Left ventricle myocardium inferior (tissue), 1 donor: ENCODE measurements at places on chromosomes 2 and 18. TPM values are rescaled to one million over a fixed set of nuclear protein-coding genes. Genes with fewer than 3 reads are reported as not detected.

The SRD5A2 gene
- not detected for total RNA-seq

- H3K27ac ChIP-seq: no peak overlapping the region
- DNase-seq: no peak
- no peaks in the 10 kb centered on the region for H3K27me3 ChIP-seq
- H3K36me3 ChIP-seq: no peaks in the 10 kb centered on the region
Measured at GRCh38 chr18:42707080-42707479, 408.4 kb downstream of the RIT2 start.

DNA sequence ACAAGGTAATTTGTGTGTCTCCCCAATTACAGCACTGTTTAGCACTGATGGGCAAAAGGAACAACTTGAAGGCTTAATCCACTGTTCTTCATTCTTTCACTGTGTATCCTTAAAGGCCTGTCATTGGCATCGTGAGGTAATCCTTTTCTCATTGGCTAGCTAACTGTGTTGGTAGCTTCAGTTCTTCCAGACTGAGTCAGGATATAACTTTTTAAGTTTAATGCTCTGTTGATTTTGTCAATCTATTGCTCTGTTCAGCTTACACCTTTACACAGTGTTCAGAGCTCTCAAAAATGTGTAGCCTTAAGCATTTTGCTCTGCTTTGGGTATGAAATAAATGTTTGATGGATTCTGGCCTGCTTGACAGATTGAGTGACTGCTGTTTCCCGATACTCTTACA lies 148.2 kb downstream of the KIAA1328 start:
- no peak overlapping the region for H3K27ac ChIP-seq
- no peak overlapping the region for H3K4me3 ChIP-seq
- H3K4me1 ChIP-seq: no peaks in the 10 kb centered on the region
- H3K36me3 ChIP-seq: peaks cover 11% of the 10 kb centered on the region
- H3K27me3 ChIP-seq: no peaks in the 10 kb centered on the region

DNA sequence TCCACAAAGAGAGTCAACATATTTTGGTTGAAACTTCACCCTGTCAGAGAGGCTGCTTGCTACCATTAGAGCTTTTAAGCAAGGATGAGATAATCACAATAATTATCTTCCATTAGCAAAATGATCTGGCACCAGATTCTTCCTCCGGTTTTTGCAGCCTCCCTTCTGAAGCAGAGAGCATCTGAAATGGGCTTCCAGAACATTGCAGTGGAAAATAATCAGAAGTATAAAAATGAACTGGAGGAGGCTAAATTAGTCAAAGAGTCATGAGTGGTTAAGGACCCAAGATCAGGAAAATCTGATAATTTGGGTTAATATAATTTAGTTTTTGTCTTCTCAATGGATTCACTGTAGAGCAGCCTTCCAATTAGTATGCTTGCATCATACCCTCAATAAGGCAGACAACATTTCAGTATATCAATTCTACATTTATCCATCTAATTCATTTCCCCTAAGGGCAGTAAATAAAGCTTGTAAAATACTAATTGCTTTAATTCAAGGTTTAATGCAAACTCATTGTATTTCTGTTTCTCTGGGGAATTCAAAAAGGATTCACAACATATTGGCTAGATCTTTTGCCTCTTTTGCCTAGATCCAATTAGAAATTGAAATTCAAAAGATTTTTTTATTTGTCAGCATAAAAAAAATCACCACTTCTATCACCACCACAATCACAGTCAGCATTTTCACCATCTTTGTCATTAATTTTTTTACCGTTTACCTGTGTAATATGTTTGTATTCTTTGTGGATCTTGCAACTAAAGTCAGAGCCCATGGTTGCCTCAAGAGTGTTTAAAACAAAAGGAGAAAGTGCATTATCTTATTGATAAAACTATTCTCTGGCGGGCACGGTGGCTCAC lies 537.2 kb upstream of the DCC start:
- no peaks in the 10 kb centered on the region for H3K4me1 ChIP-seq
- H3K27ac ChIP-seq: no peak overlapping the region
- H3K4me3 ChIP-seq: no peak overlapping the region
- H3K36me3 ChIP-seq: no peaks in the 10 kb centered on the region
- no peaks in the 10 kb centered on the region for H3K27me3 ChIP-seq
- DNase-seq: no peak

DNA sequence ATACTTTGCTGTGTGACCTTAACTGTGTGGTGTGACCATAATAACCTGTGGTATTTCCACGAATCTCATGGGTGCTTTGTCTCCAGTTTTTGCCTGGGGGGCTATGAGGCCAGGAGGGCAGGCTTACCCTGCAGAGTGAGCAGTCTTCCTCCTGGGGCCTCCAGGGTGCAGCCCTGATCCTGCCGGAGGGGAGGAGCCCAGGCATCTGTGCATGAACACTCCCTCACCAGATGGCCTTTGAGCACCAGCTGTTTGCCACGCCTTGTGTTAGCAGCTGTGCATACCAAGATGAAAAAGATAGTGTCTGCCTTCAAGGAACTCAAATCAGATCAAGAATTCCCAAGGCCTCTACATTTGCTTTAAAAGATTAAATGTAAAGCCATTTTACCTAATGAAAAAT lies 75.0 kb upstream of the RBM44 start:
- H3K4me1 ChIP-seq: peaks cover 87% of the 10 kb centered on the region
- no peak overlapping the region for H3K4me3 ChIP-seq

DNA sequence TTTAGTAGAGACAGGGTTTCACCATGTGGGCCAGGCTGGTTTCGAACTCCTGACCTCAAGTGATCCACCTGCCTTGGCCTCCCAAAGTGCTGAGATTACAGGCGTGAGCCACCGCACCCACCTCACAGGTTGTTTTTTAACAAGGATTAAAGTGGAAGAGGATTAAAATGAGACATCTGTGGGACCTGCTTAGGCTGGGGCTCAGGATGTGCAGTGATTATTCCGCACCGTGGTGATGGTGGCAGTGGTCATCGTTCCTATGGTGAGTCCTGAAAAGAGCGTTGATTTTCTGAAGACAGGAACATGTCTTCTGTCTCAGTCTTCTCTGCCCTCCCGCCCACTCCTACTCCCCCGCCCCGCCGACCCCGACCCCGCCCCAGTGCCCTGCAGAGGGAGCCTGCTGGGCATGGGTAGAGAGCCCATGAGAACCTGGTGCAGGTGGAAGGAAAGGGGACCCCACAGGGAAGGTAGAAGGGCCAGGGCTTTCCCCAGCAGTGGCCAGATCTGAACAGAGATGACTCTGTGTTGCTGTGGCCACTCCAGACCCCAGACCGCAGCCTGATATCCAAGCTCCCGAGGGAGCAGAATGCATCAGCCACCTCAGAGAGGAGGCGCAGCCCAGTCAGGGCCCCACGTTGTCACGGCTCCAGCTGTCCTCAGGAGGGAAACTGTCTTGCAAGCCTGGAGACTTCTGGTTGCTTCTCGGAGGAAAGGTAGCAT lies 34.5 kb upstream of the FOSL2 start:
- no peaks in the 10 kb centered on the region for H3K36me3 ChIP-seq
- H3K27ac ChIP-seq: no peak overlapping the region
- H3K27me3 ChIP-seq: no peaks in the 10 kb centered on the region
- no peak for DNase-seq

- no peak overlapping the region for H3K27ac ChIP-seq
- DNase-seq: no peak
- H3K4me1 ChIP-seq: no peaks in the 10 kb centered on the region
- no peak overlapping the region for H3K4me3 ChIP-seq
Measured at GRCh38 chr2:23478933-23479683, 94.1 kb downstream of the KLHL29 start.

The ARHGAP25 gene
- total RNA-seq: 5.3 TPM

- DNase-seq: no peak
- H3K27me3 ChIP-seq: no peaks in the 10 kb centered on the region
- peaks cover 74% of the 10 kb centered on the region for H3K36me3 ChIP-seq
Measured at GRCh38 chr2:182933629-182934028, 67.2 kb upstream of the FRZB start.

The CABLES1 gene
- 2.7 TPM for total RNA-seq

DNA sequence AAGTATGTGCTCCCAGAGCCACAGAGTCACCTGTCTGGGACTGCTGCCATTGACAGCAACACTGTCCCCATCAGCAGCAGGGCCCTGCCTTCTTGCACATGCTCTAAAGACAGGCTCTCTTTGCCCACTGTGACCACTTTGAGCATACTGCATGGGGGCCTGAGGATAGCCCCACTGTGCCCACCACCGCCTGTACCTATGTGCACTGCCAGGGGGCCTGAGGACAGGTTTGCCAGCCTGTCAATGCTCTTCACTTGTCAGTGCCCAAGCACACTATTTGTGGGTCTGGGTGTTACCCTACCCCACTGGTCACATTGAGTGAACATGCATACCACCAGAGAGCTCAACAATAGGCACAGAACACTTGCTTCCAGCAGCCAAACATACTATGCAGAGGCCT lies 1137.0 kb upstream of the FANCL start:
- no peak for DNase-seq
- no peak overlapping the region for H3K27ac ChIP-seq
- no peaks in the 10 kb centered on the region for H3K4me1 ChIP-seq
- no peak overlapping the region for H3K4me3 ChIP-seq
- H3K36me3 ChIP-seq: no peaks in the 10 kb centered on the region

The BABAM2 gene
- total RNA-seq: 58.9 TPM

The NEB gene
- 30.5 TPM for total RNA-seq

The PLGLB1 gene
- 2.4 TPM for total RNA-seq

The KCNK3 gene
- total RNA-seq: 3.2 TPM

GRCh38 chr18:26821181-26821580 lies 44.3 kb downstream of the AQP4 start:
- H3K36me3 ChIP-seq: no peaks in the 10 kb centered on the region
- H3K4me3 ChIP-seq: no peak overlapping the region
- DNase-seq: no peak
- no peaks in the 10 kb centered on the region for H3K27me3 ChIP-seq
- no peaks in the 10 kb centered on the region for H3K4me1 ChIP-seq
- no peak overlapping the region for H3K27ac ChIP-seq

The SPRED2 gene
- total RNA-seq: 18.9 TPM

DNA sequence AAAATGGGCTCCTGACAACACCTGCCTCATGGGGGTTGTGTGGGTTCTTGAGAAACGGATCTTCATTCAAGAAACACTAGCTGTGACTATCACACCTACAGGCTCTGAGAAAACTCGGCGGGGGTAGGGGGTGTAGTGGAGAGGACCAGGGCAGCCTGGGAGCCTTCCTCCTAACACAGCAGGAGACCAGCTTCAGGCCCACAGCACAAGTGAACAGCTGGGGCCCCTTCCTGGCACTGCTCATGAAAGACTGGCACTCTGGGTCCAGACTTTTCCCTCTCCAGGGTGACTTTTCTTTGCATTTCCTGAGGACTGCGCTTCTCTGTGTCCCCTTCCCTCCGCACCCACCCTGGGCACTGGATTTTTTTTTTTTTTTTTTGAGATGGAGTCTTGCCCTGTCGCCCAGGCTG lies 7.2 kb upstream of the SEMA4C start:
- DNase-seq: no peak
- no peaks in the 10 kb centered on the region for H3K36me3 ChIP-seq
- no peak overlapping the region for H3K27ac ChIP-seq

- peak overlapping the region; percentile 68 for H3K4me3 ChIP-seq
- no peak overlapping the region for H3K27ac ChIP-seq
- no peaks in the 10 kb centered on the region for H3K36me3 ChIP-seq
- peaks cover 73% of the 10 kb centered on the region for H3K4me1 ChIP-seq
- peaks cover 80% of the 10 kb centered on the region for H3K27me3 ChIP-seq
Measured at GRCh38 chr2:240453461-240454105, 18.1 kb downstream of the GPC1 start.

DNA sequence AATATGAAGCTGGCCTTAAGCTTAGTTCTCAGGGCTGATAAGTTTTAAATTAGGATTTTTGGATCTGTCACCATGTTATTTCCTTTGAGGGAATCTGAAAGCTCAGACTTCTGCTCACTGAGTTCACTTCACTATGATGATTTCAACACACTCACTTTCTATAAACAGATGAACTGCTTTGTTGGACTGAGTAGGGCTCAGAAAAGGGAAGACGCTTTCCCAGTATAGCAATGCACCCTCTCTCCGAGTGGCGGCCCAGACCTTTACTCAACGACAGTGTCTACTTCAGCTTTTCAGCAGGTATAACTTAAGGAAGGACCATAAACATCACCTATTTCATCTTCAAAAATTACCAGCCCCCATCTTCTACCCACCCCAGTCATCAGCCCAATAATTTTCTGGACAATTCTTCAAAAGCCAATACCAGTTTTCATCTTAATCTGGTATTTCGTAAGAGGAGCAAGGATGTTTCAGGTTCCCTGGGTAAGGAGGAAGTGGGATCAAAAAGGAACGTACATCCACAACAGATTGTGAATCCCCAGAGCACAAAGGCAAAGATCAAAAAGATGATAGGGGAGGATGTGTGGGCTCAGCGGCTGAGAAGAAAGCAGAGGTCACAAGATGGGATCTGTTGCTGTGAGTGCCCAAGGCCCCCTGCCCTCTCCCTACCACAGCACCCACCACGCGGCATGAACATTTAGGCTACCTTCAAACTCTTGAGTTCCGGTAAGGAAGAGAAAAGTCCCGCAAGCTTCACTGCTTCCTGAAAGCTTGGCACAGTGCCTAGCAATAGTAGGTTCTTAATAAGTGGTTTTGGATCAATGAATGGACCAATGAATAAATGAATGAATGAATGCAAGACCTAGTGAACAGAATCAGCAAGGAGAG lies 41.9 kb downstream of the LPIN2 start:
- H3K4me3 ChIP-seq: no peak overlapping the region
- no peak overlapping the region for H3K27ac ChIP-seq
- no peaks in the 10 kb centered on the region for H3K27me3 ChIP-seq
- peaks cover 67% of the 10 kb centered on the region for H3K4me1 ChIP-seq
- no peak for DNase-seq
- H3K36me3 ChIP-seq: no peaks in the 10 kb centered on the region

DNA sequence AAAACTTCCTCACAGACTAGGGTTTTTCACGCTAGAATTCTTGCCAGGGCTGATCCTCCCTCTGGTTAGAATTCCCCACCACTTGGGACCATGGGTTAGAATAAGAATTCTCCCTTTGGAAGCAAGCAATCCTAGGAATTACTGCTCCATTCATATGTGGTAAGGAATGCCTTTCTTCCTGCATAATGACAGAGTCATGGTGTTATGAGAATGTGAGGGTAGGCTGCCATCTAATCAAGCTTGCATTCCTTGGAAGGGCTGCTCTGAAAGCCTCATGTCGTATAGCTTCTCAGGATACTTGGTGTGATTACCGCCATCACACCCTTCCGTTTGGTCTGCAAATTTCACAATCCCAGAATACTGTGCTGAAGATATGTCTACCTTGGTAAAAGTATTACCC lies 1282.4 kb upstream of the PIK3C3 start:
- H3K36me3 ChIP-seq: no peaks in the 10 kb centered on the region
- H3K4me3 ChIP-seq: no peak overlapping the region
- H3K4me1 ChIP-seq: no peaks in the 10 kb centered on the region
- no peak overlapping the region for H3K27ac ChIP-seq
- no peak for DNase-seq
- H3K27me3 ChIP-seq: no peaks in the 10 kb centered on the region

The MERTK gene
- 4.7 TPM for total RNA-seq

GRCh38 chr18:11488175-11488574 lies 121.2 kb upstream of the SLC35G4 start:
- H3K4me3 ChIP-seq: no peak overlapping the region
- H3K36me3 ChIP-seq: no peaks in the 10 kb centered on the region
- H3K4me1 ChIP-seq: no peaks in the 10 kb centered on the region
- H3K27me3 ChIP-seq: no peaks in the 10 kb centered on the region
- DNase-seq: no peak
- no peak overlapping the region for H3K27ac ChIP-seq
